NCI-H69 (cell line): ENCODE measurements at places on chromosomes 4 and X.

DNA sequence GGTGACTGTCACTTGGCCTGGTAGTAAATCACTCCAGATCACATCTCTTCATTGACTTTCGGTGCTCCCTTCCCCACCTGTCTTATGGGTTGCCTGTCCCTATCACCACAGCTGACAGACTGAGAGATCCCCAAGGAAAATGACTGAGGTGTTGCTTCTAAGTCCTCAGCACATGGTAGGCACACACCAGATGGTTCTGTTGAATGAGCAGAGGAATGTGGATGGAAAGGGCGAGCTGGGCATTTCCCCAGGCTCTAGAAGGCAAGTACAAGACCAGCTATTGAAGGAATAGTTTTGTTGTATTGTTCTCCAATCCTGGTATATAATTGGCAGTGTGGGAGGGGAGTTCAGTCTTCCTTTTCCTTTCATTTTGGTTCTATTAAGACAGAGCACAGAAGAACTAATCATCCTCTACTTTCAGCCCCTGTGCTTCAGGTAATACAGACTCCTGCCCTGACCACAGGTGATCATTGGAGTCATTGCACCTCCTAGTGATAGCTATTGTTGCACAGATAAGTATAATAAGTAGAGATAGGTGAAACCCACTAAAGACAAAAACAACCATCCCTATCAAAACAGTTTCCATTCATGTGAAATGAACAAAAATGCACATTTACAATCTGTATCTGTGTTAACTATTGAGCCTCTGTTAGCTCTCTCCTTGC lies 158.6 kb downstream of the TRAM1L1 start:
- peak; percentile 6 for DNase-seq

DNA sequence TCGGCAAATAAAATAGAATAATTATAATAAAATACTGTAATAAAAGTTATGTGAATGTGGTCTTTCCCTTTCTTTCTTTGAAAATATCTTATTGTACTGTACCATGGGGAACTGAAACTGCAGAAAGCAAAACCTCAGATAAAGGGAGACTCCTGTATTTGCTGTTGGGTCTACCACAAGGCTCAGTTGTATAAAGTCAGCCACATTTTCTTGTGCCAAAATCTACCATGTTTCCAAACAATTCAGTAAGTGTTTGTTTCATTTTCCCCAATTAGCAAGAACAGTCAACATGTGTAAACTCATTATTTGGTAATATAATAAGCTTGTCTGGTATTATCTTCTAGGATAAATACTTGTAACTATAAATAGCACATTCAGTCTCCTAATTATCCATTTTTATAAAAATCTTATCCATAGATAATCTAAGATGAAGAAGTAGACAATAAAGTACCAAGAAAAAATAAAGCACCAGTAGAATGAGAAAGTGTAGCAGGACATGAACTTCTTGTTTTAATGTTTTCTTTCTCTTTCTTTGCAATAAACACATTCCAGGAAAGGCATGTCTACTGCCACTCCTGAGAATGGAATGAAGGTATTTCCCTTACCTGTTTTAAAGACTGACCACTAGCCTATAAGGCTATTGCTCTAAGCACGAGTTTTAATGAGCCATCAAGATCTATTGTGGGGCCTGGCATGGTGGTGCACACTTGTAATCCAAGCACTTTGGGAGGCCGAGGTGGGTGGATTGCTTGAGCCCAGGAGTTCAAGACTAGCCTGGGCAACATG lies 15.0 kb upstream of the OTUD4 start:
- DNase-seq, result no peak

GRCh38 chr4:94577136-94577535 lies 125.4 kb downstream of the PDLIM5 start:
- DNase-seq, result peak; percentile 84

- peak; percentile 14 for DNase-seq
Measured at GRCh38 chr4:82437285-82438005, 7.1 kb downstream of the ENOPH1 start.

DNA sequence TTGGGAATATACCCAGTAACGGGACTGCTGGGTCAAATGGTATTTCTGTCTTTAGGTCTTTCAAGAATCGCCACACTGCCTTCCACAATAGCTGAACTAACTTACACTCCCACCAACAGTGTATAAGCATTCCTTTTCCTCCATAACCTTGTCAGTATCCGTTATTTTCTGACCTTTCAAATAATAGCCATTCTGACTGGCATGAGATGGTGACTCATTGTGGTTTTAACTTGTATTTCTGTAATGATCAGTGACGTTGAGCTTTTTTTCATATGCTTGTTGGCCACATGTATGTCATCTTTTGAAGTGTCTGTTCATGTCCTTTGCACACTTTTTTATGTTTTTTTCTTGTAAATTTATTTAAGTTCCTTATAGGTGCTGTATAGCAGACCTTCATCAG lies 81.2 kb downstream of the ADAM29 start:
- DNase-seq, result no peak

- no peak for DNase-seq
Measured at GRCh38 chr4:3489451-3489962, 26.4 kb downstream of the DOK7 start.

GRCh38 chrX:65667503-65668376 lies at the start of gene MSN:
Gene MSN (plus strand): TSS chrX:65667654. CDS start chrX:65667842, 188 bp downstream.
- no peak for DNase-seq

DNA sequence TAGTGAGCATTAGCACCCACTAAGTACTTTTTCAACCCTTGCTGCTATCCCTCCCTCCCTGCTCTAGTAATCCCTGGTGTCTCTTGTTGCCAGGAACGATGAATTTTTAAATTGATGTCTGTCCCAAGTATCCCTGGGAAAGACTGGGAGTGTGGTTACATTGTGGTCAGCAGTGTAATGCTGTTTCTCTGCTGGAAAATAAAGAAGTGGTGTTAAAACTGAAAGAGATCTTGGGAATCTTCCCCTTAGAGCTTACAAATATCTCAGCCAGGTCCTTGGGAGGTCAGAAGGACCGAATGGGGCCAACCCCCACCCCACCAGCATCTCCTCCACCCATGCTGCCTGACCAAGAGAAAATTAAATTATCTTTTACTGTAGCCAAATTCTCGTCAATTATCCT lies 174.5 kb upstream of the MXRA5 start:
- no peak for DNase-seq

- no peak for DNase-seq
Measured at GRCh38 chrX:100358766-100359165, 51.3 kb downstream of the PCDH19 start.
